ENCODE measurements at places on chromosomes 7 and 10.

GRCh38 chr10:59678884-59679301 is 30.8 kb downstream of the SLC16A9 start:
- DNase-seq = peak; percentile 9

DNA sequence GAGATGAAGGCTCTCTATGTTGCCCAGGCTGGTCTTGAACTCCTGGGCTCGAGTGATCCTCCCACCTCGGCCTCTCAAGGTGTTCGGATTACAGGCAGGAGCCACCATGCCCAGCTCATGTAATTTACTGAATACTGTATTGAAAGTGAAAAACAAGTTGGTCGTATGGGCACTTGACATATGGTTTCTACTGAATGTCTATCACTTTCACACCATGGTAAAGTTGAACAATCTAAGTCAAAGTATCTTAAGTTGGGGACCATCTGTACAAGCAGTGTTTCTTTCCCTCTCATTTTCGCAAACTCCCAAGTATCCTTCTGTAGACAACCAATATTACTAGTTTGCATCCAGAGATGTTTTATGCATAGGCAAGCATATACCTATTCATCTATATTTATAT is 116.6 kb downstream of the TMEM178B start:
- no peak for DNase-seq

DNA sequence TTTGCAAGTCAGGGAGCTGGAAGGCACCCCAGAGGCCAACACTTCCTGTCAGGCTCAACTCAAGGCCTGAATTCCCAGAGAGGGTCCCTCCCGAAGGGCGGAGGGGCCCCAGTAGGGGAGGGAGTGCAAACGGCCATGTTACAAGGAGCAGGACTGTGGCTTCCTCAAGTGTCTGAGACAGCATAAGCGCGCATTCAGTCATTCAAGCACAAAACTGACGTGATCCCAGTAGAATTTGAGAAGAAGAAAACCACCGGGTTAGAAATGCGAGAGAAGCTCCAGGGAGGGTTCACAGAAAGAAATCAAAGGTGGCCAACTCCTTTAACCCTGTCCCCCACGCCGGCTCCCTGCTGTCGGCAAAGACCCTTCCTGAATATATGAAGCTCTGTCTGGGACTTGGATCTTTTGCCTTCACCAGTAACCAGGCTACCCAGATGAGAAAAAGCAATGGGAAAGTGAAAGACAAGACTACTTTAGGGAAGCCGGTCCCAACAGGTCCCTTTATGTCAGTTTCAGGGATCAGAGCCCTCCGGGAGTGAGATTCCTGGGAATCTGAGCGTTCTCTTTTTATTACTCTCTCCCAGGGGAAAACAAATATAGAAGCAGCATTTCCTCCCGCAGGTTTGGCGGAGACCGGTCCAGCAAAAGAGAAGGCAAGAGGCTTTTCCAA is 1.3 kb downstream of the AFAP1L2 start:
- DNase-seq = no peak

GRCh38 chr10:9140373-9140772 is 1085.9 kb downstream of the GATA3 start:
- no peak for DNase-seq

DNA sequence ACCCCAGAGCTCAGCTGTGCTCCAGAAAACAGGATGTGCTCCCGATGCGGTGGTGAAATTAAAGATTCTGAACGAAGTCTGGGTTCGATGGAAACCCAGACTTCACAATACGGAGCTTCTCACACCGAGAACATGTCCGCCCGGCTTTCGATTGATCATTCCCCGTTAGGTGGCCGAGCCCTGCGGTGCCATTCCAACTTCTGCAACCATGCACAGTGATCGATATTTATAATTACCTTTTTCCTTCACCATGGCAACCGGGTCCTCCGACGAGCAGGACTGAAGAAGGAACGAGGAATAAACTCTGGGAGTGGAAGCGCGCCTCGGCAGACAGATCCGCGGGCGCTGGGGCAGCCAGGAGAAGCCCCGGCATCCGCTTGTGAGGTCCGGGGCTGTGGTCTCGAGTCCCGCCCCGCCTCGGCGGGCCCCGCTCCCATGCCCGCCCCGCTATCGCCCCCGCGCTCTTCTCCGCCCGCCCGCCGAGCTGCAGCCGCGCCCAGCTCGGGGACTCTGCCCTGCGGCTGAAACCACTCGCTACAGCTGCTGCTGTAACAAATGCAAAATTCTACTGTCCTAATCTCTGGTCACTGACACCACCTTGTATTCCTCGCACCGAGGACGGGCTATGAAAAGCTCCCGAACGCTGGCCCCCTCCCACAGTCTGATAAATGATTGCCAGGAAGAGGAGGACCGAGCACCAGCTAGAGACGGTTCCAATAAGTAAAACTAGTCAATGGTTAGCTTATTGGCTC is 26.2 kb downstream of the ABLIM1 start:
- DNase-seq = no peak

DNA sequence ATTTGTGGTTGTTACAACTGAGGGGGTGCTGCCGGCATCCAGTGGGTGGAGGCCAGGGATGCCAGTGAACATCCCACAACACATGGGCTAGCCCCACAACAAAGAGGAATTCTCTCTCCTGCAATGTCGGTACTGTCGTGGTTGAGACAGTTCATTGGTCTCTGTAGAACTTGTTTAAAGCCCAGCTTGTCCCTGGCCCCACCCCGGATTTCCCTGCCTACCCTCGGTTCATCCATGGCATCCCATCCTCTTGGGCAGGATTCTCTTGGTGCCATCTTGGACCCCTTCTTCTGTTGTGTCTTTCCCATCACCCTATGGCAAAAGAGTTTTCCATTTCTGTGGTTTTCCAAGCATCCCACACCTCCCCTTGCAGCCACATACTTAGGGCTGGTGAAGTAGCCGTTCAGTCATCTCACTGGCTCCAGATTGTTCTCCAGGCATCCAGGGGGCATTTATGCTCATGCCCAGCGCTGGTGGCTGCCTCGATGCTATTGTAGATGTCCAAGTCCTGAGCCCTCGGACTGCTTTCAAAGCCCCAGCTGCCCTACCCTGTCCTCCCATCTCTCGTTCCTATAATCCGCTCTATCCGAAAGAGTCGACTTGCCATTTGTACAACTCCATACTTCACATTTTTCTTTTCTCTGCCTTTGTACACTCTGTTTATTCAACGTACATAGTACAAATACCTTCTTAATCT is 39.2 kb downstream of the MGMT start:
- DNase-seq = no peak

DNA sequence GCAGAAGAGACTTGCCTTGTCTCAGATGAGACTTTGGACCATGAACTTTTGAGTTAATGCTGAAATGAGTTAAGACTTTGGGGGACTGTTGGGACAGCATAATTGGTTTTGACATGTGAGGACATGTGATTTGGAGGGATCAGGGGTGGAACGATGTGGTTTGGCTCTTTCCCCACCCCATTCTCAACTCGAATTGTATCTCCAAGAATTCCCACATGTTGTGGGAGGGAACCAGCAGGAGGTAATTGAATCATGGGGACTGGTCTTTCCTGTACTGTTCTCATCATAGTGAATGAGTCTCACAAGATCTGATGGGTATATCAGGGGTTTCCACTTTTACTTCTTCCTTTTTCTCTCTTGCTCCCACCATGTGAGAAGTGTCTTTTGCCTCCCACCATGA is 229.7 kb upstream of the KCND2 start:
- DNase-seq = peak; percentile 49

DNA sequence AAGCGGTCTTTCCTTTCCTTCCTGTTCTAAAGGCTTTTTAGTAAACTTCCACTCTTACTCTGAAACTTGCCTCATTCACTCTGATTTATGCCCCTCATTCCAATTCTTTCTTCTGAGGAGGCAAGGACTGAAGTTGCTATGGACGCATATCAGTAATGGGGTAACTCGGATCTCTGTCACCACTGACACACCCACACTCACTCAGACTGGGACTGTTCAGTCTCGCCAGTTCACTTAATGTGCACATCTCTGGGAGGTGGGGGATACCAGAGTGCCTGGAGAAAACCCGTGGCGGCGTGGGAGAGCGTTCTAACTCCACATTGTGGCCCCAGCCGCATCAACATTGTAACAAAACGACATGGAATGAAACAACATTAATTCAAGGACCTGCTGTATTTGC is 1139.3 kb upstream of the CELF2 start:
- DNase-seq = no peak

DNA sequence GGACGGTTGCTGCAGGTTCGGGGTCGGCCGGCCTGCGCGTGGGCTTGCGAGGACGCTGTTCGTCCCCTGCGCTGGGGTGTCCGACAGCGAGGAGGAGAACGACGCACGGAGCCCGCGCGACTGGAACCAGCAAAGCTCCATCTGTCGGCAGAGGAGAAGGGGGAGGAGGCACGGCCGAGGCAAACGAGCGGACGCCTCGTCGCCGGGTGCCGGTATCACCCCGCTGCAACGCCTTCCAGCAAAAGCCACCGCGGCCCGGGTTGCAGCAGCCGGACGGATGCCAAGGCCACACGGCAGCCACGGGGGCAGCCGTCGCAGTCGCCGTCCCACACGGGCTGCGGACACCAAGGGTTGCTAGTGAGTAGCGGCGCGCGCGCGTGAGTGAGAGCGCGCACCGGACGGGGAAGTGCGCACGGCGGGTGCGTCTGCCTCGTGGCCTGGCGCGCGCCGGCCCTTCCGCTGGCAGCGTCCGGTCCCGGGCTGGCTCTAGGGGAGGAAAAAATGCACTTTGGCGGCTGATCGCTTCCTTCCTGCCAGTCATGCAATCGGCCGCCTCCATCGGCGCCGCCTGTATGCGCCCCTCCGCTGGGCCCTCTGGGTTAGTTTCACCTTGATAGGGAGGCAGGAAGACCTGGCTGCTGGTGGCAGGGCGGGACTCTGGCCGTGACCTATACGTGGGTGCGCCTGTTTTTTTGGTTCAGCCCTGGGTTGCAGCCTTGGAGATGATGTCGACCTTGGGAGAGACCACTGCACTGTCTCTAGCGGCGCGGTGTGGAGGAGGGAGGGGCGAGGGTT is 434 bp downstream of the STAMBPL1 start:
- peak; percentile 32 for DNase-seq

DNA sequence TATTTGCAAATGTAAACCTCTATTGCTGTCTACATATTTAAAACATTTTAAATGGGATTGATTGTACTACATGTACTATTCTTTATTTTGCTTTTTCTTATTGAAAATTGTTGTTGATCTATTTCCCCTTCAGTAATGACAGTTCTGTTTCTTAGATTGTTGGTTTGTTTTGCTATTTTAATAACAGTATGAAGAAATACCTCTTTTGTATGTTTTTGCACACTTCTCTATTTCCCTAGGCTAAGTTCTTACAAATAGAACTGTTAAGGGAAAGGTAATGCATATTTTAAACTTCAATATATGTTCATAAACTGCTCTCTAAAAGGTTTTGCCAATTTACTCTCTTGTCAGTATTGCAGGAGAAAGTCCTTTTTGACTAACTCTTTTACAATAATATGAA is 195.0 kb upstream of the PRPS1L1 start:
- DNase-seq = no peak

GRCh38 chr10:9091530-9092093 is 1037.1 kb downstream of the GATA3 start:
- DNase-seq = no peak

GRCh38 chr10:2576892-2577291 is 490.5 kb upstream of the PFKP start:
- DNase-seq = no peak

- peak; percentile 76 for DNase-seq
Observed at GRCh38 chr10:6401558-6402348, 178.3 kb downstream of the PRKCQ start.

GRCh38 chr10:22244001-22244400 is 26.2 kb upstream of the EBLN1 start:
- no peak for DNase-seq

GRCh38 chr10:112374724-112375541 is 1.0 kb downstream of the ACSL5 start:
- no peak for DNase-seq

DNA sequence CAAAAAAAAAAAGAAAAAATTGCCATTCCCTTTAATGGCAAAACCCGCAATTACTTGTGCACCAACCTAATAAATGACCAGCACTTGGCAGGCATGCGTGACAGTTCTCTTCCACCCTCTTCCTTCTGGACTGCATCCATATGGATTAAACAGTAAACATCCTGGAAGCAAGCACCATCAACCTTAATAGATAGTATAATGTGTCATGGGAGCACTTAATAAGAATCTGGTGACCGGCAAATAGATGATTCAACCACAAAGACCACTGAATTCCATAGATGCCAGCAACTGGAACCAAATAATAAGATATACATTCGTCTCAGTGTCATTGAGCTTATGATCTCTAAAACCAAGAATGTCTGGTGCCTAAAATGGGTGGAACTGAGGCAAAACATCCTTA is 610.2 kb downstream of the CALN1 start:
- peak; percentile 15 for DNase-seq

- DNase-seq = no peak
Observed at GRCh38 chr7:50865450-50865849, 82.8 kb upstream of the GRB10 start.

Measured in fibroblast of skin of left quadriceps (primary cell).